Activated T-cell treated with anti-CD3 and anti-CD28 coated beads for 1 hour (primary cell): ENCODE measurements at places on chromosomes 1 and 21.

DNA sequence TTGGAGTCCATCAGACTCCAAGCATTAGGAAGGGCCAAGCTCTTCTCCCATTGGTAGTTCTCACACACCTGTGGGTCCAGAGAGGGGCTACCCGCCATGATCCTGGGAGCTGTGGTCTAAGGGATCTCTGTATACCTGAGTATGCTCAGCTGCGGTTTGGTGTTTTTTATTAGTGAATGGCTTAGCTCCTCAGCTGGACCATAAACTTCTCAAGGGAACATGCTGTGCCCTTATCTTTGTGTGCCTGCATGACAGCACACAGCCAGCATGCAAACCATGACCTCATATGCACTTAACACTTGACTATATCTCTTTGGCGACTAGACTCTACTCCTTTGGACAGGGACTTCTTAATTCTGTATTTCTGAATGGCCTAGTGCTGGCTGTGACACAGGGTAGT lies 94.5 kb downstream of the CD58 start:
- no peak for DNase-seq

- DNase-seq, result no peak
Observed at GRCh38 chr1:235409042-235409820, 42.0 kb downstream of the TBCE start.

GRCh38 chr1:177959811-177960515 lies 9.9 kb downstream of the SEC16B start:
- no peak for DNase-seq

GRCh38 chr1:111192074-111192473 lies 8.4 kb downstream of the DENND2D start:
- no peak for DNase-seq

DNA sequence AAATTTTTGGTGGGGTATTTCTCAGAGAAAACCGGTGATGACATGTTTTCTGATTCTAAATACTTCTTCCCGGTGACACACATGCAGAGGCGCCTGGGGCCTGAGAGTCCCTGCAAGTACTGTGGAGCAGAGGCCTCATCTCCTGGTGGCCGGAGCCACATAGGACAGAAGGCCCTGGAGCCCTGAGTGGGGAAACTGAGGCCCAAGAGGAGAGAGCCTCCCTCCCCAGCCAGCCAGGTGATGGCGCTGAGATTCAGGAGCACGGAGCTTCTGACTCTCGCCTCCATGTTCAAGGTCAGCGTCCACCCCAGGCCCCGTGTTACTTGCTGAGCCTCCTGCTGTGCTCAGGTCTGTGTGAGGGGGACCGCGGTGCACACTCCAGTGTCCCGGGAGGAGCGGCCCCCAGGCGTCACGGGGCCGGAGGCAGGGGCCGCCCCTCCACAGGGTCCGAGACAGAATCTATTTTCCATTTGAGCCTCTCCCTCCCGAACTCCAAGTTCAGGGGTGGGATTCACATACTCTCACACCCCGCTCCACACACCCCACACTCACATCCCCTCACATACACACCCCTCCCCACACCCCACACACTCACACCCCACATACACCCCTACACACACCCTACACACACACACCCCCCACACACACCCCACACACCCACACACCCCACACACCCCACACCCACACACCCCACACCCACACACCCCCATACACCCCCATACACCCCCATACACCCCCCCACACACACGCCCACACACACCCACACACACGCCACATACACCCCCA lies 43.8 kb downstream of the SLX9 start:
- DNase-seq, result no peak

DNA sequence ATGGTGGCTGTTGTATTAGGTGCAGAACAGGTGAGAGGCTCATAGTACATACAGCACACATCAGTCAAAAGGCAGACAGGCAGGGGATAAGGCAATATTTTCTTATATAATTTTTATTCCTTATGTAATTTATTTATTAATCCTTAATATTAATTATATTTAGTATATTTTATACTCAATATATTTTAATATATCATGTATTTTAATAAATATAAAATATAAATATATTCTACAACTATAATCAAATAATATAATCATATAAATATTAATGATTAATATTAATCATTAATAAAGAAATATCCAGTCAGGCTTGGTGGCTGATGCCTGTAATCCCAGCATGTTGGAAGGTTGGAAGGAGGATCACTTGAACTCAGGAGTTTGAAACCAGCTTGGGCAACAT lies 17.7 kb upstream of the ACBD3 start:
- DNase-seq, result no peak

DNA sequence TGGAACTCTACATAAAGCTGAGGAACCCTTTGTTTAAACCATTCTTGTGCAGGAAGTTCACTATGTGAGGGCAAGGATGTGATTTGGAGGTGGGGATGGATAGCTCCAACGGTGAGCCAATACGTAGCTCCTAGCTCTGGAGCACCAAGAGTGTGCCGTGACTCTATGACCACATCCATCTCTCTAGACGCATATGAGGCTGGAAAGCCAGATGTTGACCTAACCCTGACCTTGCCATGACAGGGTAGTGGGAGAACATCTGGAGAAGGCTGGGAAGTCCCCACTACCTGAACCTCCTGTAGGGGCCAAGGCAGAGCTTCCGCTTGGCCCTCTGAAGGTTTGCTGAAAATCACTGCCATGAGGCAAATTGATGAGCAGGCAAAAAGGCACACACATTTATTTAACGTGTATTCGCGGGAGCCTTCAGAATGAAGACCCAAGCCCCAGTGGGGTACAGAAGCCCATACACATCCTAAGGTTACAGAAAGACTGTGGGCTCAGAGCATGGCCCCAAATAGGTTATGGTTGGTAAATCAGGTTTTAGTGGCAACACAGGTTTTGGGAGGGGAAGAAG lies 43.4 kb downstream of the EIF2D start:
- DNase-seq, result no peak

GRCh38 chr1:217564833-217565232 lies 66.1 kb downstream of the GPATCH2 start:
- DNase-seq, result no peak

DNA sequence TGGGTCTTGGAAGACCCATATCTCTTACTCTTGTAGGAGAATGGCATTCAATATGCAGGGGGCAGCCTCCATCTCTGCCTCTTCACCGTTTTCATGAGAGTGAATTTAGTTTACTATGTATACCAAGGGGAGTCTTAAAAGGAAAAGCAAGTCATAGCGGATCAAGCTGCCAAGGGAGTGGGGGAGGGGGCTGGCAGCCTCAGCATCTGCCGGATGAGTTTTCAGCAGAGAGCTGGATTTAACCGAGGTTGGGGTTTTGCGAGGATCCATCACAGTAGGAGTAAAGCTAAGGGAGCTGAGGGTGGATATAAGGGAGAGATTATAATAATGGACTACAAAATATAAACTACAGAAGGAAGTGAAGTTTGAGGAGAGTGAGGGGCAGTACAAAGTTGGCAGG lies 9.9 kb downstream of the CD160 start:
- DNase-seq, result no peak

GRCh38 chr1:20574686-20575540 lies 14.0 kb upstream of the CDA start:
- DNase-seq, result peak; percentile 50

GRCh38 chr1:62335656-62336055 lies 16.4 kb upstream of the KANK4 start:
- no peak for DNase-seq

GRCh38 chr1:33441088-33441745 lies 10.3 kb upstream of the PHC2 start:
- no peak for DNase-seq

DNA sequence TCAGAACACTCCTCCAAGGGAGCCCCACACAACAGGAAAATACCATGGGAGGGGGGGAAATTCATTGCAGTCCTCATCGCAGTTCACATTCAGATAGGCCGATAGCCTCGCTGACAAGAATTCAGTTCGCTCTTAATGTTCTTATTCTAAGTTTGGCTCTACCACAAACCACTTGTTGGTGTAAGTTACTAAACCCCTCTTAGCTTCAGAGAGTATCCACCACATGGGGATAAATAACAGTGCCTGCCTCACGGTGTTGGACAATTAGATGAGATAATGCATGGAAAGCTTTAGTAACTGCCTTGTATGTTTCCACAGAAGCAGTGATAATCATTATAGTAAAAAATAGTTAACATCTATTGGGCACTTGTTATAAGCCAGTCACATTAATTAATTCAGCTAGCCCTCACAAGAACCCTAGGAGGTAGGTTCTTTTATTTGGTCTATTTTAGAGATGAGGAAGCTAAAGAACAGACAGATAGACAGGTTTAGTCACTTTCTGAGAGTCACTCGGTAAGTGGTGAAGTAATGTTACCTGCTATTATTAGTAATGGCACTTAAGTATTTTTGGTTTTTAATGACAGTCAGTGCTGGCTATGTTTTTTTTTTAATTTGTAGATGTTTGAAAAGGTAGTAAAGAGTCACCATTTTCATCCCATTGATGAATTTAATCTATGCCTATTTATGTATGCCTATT lies 10.1 kb downstream of the VAV3 start:
- no peak for DNase-seq

- no peak for DNase-seq
Observed at GRCh38 chr21:15219039-15219438, 154.2 kb upstream of the NRIP1 start.

DNA sequence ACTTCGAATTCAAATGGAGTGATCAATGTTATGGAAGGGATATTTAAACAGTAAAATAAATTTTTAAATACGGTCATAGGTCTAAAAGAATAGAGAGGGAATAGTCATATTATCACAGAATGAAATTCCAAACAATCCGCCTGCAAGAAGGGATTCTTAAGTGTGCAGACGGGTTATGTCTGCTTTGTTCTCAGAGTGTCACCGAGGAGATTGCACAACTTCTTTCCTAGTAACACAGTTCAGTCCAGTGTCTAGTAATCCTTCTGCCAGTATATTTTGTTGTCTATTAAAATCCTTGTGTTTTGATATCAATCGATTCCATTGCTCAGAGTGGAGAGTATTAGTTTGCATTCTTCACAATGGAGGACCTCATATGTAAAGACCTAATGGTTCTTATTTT lies 48.4 kb downstream of the LRRC53 start:
- no peak for DNase-seq

- DNase-seq, result no peak
Observed at GRCh38 chr1:230816018-230816417, 52.3 kb downstream of the C1orf198 start.

DNA sequence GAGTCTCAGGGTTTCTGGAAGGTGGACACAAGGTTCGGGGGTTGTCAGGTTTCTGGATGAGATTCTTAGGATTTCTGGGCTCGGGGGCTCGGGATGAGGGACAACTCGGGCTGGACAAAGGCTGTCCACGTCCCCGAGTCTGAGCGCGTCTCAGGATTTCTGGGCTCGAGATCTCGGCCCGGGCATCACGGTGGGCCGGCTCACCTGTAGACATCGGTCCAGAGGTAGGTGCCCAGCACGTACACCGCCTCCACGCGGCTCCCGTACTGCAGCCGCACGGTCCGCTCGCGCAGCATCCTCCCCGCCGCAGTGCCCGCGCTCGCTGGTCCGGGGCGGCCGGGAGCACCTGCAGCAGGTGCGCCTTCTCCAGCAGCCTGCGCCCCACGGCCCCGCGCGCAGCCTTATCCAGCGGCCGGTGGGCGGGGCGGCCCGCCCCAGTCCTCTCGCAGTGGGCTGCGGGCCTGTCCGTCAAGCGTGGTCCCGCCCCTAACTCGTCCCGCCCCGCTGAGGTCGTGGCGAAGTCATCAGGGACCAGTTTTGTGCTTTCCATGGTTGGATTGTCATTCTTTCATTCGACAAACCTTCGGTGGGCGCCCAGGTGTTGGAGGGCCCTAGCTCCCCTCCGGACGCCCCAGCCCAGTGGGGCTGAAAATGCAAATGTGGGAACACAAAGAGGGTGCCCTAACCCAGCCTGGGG lies at the start of gene PADI2:
PADI2 (minus strand) TSS at position 376 of the 697 bp plus-strand sequence; CDS start at position 296, 80 bp downstream.
- peak; percentile 31 for DNase-seq

DNA sequence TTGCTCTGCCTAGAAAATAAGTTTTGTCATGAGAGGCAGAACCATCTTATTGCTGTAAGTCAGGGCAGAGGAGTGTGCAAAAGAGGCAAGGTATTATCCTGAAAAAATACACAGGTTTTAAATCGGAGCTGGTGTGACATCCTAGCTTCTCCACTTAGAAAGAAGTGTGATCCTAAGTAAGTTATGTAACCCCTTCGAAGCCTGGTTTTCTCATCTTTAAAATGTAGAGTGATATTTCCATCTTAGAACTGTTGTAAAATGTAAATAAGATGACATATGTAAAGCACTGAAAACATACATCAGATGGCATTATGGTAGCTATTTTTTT lies 65.1 kb downstream of the IER5 start:
- DNase-seq, result no peak

DNA sequence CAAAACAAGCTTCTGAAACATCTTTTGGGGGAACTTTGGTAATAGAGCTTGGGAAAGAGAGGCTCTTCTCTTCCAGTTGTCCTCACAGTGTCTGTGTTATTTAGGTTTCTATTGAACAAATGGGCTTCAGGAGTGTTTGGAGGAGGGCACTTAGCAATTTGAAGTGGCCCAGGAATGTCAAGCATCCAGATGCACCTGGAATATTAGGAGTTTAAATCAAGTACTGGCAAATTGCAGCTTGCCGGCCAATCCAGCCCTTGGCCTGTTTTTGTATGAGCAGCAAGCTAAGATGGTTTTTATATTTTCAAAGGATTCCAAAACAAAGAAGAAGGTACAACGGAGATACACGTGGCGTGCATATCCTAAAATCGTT lies 94.7 kb downstream of the CCDC185 start:
- no peak for DNase-seq

- no peak for DNase-seq
Observed at GRCh38 chr1:83418558-83418957, 580.4 kb downstream of the TTLL7 start.

- no peak for DNase-seq
Observed at GRCh38 chr1:232517204-232517603, 112.7 kb downstream of the SIPA1L2 start.

GRCh38 chr1:34156739-34157138 lies 8.3 kb downstream of the CSMD2 start:
- DNase-seq, result no peak

- no peak for DNase-seq
Observed at GRCh38 chr1:196372896-196373536, 235.2 kb downstream of the KCNT2 start.

DNA sequence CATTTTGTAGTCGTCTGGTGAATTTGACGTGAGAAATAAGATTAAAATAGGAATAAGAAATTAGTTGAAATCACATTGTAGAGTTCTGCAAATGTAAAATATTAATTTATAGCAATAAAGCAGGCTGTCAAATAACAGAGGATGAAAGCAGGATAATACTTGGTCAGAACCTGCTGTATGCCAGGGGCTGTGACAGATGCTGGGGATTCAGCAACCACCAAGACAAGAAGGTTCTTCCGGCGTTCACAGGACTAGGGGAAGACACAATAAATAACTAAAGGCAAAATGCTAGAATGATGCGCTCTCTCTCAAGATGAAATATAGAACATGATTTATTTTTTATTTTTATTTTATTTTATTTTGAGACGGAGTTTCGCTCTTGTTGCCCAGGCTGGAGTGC lies 6.8 kb upstream of the PARK7 start:
- no peak for DNase-seq

- DNase-seq, result no peak
Observed at GRCh38 chr1:47763591-47764171, 233.5 kb downstream of the TRABD2B start.
